ENCODE measurements at places on chromosomes 11 and 22. TPM values are rescaled to one million over a fixed set of nuclear protein-coding genes. Genes with fewer than 3 reads are reported as not detected.

- no peaks in the 10 kb centered on the region for H3K4me1 ChIP-seq
- no peaks in the 10 kb centered on the region for H3K36me3 ChIP-seq
- H3K27me3 ChIP-seq = no peaks in the 10 kb centered on the region
Observed at GRCh38 chr11:96869207-96869606, 479.4 kb downstream of the JRKL start.

DNA sequence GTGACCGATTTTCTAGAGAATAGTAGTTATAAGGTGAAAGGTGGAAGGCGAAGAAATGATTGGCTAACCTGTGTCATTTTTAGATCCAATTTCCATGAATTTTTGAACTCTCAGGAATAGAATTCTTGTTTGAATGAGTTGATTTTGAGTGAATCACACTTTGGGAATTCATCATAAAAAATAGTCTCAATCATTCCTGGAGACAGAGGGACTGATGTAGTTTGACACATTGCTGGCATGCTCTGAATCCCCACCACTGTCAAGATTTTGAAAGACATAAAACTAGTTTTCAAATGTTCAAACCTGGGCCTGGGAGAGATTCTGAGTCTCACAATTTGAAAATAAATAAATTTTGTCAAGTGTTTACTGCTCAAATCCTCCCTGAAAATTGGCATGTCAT is 861.4 kb upstream of the RAG2 start:
- no peaks in the 10 kb centered on the region for H3K36me3 ChIP-seq
- no peaks in the 10 kb centered on the region for H3K4me1 ChIP-seq
- H3K27me3 ChIP-seq = no peaks in the 10 kb centered on the region
- no peak overlapping the region for H3K27ac ChIP-seq
- H3K4me3 ChIP-seq = no peak overlapping the region

GRCh38 chr11:119047205-119047604 is 9.8 kb downstream of the HYOU1 start:
- peaks cover 46% of the 10 kb centered on the region for H3K36me3 ChIP-seq
- no peak overlapping the region for H3K4me3 ChIP-seq
- H3K27me3 ChIP-seq = no peaks in the 10 kb centered on the region
- no peak for DNase-seq
- no peaks in the 10 kb centered on the region for H3K4me1 ChIP-seq
- H3K27ac ChIP-seq = no peak overlapping the region

DNA sequence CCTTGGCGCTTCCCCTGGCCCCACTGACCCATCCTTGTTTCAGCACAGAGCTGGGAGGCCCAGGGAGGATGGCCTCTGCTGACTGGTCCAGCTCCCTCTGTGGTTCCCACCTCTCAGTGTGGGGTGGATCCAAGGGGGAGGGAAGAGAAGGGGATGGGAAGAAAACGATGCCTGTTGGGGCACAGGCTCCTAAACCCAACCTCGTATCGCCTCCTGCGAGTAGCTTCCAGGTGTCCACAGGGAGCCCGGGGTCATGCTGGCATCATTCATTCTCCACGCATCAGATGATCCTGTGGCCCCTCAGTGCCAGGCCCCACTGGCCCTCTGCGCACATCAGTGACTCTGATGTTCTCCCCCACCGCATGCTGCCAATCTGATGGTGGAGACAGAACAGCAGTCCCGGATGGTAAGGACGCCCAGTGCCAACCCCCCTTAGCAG is 5.1 kb downstream of the MYEOV start:
- DNase-seq = no peak
- peak overlapping the region; percentile 94 for H3K27ac ChIP-seq
- H3K4me3 ChIP-seq = no peak overlapping the region
- H3K27me3 ChIP-seq = no peaks in the 10 kb centered on the region
- H3K4me1 ChIP-seq = peaks cover 58% of the 10 kb centered on the region

GRCh38 chr11:108865406-108865805 is 200.5 kb downstream of the DDX10 start:
- no peaks in the 10 kb centered on the region for H3K36me3 ChIP-seq
- no peak overlapping the region for H3K4me3 ChIP-seq
- no peaks in the 10 kb centered on the region for H3K27me3 ChIP-seq
- no peak overlapping the region for H3K27ac ChIP-seq
- peaks cover 18% of the 10 kb centered on the region for H3K4me1 ChIP-seq

GRCh38 chr11:128723531-128723930 is 29.7 kb downstream of the FLI1 start:
- H3K4me1 ChIP-seq = peaks cover 19% of the 10 kb centered on the region
- no peaks in the 10 kb centered on the region for H3K27me3 ChIP-seq
- H3K4me3 ChIP-seq = no peak overlapping the region
- no peak overlapping the region for H3K27ac ChIP-seq
- no peak for DNase-seq
- no peaks in the 10 kb centered on the region for H3K36me3 ChIP-seq

- H3K4me1 ChIP-seq = peaks cover 14% of the 10 kb centered on the region
- DNase-seq = no peak
- H3K27me3 ChIP-seq = no peaks in the 10 kb centered on the region
- no peak overlapping the region for H3K27ac ChIP-seq
- no peak overlapping the region for H3K4me3 ChIP-seq
Observed at GRCh38 chr11:70278994-70279393, 8.5 kb downstream of the PPFIA1 start.

DNA sequence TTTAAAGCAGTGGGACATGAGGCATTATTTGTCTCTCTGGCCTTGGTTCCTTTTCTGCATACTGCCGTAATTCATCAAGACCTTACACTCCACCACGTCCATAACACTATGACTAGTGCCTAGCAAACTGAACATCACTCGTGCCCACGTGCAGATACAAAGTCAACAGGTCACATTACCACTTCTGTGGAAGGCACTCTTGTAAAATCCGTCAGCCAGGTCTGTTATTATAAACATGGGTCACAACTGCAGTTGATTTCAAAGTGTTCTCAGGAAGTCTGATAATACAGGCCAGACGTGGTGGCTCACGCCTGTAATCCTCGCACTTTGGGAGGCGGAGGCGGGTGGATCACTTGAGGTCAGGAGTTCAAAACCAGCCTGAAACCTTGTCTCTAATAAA is 14.1 kb downstream of the VSIG10L2 start:
- no peaks in the 10 kb centered on the region for H3K4me1 ChIP-seq
- H3K36me3 ChIP-seq = no peaks in the 10 kb centered on the region
- DNase-seq = no peak
- H3K27ac ChIP-seq = no peak overlapping the region

C11orf68 gene
- 35.3 TPM for total RNA-seq

BSCL2 gene
- 51.1 TPM for total RNA-seq

CDKN1C gene
- 7.5 TPM for total RNA-seq

GGT5 gene
- total RNA-seq = 0.89 TPM

Data from astrocyte (in vitro differentiated cells and primary cell).